SK-N-MC (cell line): ENCODE measurements at places on chromosomes 16 and 17.
A peak's percentile ranks its signal among the peaks of the same experiment; 100 is the strongest.

DNA sequence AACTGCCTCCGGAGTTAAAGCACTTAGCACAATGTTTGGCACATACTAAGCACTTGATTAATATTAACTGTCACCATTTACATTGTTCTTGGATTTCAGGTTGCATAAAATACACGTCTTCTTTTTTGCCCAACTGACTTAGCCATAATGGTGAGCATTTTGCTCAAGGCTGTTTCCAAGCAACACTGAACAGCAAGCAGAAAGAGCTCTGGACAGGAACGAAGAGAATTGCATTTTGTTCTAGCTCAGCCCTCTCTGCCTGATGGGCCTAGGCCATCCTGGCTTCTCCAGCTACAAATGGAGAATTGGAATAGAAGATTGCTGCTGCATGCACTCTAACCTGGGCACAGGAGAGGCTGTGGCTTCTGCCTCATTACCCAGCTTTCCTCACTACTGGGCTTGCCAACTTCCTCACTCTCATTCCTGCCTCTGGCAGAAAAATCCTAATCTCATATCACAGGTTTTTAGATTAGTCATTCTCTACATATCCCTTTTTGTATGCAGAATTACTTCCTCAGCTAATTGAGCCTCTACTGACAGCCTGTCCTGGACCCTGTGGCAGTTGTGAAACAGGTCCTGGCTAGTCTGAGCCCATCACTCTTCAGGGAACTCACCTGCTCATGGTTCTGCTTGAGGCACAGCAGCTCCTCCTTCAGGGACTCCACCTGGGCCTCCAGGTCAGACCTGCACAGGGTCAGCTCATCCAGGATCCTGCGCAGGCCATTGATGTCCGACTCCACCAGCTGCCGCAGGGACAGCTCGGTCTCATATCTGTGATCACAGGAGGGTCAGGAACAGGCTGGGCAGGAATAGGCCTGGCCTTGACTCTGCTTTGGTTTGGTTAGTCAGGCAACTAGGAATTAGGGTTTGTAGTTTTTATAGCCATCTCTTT lies 2.5 kb downstream of the KRT33A start:
- DNase-seq = no peak

DNA sequence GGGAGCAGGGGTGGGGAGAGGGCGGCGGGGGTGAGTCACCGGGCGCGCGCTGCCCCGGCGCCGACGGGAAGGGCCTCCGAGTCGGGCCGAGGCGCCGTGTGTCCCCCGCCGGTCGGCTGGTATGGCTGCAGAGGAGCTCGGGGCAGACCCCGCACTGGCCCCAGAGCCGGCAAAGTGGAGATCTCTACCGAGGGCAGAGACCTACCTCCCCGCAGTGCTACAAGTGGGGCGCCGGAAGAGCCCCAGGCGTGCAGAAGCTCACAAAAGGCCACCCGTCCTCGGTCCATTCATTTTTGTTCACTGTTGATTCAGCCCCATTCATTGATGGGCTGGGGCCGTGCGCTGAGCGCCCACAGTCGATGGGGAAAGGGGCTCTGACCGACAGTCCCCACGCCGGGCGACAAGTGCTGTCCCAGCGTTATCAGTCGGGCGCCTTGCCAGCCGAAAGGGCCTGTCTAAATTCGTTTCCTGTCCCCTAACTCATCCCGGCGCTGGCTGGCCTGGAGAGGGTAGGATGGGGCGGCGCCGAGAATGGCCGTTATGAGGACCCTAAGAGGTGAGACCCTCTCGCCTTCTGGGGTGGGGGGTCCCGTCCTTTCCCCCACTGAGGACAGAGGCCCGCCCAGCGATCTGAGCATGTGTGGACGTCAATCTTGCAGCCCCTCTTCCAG lies 709 bp upstream of the ENO3 start:
- no peak for DNase-seq

DNA sequence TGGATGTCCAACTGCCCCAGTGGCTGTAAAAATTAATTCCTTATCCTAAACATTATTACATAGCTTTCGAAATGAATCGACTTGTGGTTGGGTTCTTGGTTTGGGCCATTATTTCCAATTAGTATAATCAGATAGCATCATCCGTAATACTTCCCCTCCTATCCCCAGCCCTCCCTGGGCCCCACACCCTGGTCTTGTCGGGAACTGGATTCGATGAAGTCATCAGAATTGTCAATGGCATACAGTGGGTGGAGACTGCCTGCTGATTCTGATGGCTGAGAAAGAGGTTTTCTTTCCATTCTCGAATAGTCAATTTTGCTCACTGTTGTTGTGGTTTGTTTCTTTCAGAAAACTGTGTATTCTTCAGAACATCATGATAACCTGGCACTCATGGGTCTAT lies 395.1 kb downstream of the SEC14L1 start:
- peak; percentile 35 for DNase-seq

GRCh38 chr17:46108550-46109110 lies 84.6 kb downstream of the KANSL1 start:
- no peak for DNase-seq

DNA sequence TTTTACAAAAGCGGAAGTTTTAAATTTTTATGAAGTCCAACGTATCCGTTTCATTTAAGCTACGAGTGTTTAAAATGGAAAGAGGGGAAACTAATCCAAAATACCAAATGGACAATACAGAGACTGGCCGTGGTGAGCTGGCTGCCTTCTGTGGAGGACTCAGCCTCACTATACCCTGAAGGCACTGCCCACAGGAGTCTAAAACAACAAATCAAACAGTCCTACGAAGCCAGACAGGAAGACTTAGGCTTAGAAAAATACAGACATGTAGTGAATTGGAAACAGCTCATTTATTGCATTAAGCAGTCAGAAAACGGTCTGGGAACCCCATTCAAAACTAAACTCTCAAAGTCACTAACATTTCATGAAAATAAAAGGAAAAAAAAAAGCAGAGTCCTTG lies 75.1 kb downstream of the CYTH1 start:
- no peak for DNase-seq

DNA sequence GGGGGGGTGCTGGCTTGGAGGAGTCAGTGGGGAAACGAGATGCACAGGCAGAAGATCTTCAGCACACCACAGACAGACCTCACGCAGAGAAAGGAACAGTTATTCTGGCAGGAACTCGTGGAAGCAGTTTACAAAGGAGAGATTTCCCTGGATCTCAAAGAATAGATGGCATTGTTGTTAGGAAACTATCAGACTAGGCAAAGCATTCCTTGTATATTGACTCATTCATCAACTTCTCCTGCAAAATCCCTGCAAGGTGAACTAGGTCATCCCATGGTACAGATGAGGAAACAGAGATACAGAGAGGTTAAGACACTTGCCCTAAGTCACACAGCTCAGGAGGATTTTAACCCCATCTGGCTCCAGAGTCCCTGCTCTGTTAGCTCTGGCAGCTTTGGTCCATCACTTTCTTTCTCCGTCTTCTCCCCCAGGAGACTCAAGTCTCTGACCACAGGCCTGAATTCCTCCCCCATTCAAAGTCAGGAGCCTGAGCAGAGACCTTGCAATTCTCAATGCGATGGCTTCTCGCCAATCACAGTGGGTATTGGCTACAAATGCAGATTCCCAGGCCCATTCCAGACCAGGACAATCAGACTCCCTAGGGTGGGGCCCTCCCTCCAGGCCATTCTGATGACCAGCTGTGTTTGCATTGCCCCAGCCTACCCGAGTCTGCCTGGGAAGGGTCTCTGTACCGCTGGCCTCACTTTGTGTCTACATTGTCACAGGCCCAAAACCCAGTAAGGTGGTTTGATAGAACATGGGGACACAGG lies 56.4 kb downstream of the LITAF start:
- no peak for DNase-seq

GRCh38 chr16:66524601-66525164 lies 25.2 kb downstream of the TK2 start:
- no peak for DNase-seq

GRCh38 chr17:8947201-8947600 lies 18.3 kb downstream of the PIK3R5 start:
- no peak for DNase-seq

DNA sequence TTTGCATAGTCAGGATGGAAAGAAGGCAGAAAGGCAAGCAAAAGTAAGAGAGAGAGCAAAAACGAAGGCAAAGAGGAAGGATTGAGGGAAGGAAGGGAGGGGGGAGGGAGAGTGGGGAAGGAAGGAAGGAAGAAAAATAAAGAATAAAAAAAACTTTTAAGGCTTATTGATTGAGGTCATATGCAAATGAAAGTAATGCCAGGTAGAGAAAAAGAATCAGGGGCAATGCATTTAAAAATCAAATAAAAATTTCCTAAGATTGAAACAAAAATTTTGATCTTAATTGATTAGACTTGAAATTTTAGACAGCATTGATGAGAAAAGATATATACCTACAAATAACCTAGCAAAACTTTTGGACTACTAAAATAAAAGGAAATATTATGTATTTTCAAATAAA lies 153.9 kb upstream of the KIF2B start:
- DNase-seq = no peak

GRCh38 chr16:23072084-23072599 lies 77.1 kb downstream of the USP31 start:
- DNase-seq = no peak

DNA sequence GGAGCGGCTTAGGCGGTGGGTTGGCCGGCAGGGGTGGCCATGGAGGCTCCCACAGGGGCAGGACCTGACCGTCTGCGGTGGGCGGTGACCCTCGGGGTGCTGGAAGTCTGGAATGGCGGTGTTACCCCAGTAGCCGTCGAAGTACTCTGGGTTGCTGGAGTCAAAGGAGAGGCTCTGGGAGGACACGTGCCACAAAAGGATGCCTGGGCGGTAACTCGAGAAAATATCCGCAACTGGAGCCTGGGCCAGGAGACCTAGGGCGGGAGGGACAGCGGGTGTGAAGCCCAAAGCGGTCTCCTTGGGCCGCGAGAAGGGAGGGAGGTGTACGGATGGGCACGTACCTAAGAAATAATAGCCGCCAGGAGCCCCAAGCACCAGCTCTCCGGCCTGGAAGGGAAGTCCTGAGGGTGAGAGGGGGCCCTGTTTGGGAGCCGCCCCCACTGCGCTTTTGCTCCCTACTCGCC lies 4.6 kb downstream of the ITGA2B start:
- DNase-seq = no peak
